Trophoblast cell (in vitro differentiated cells and primary cell): ENCODE measurements at places on chromosomes 3 and 15.

DNA sequence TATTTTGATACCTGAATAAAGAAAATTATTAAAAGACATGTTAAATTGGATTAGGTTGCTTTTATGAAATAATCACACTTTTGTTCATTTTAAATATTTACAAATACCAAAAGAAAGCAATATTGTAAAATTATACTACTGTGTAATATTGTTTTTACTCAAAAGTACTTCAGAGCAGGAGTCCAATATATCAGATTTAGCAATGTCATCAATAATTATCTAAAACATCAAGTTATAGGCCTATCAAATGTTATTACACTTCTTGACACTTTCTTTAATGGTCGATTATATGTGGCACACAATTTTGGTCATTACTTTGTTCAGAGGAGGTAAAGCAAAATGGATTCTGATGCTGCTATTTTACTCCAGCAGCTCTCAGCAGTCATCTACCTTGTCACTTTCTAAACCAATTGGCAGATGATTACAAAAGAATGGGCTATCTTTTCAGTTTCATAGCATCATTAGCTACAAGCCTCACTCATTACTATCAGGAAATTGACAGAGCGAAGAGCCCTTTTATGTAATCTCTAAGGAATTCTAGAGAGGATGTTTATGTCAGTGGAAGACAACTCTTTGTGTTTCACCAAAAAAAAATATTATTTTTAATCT lies 318.6 kb downstream of the PLOD2 start:
- no peak for DNase-seq

DNA sequence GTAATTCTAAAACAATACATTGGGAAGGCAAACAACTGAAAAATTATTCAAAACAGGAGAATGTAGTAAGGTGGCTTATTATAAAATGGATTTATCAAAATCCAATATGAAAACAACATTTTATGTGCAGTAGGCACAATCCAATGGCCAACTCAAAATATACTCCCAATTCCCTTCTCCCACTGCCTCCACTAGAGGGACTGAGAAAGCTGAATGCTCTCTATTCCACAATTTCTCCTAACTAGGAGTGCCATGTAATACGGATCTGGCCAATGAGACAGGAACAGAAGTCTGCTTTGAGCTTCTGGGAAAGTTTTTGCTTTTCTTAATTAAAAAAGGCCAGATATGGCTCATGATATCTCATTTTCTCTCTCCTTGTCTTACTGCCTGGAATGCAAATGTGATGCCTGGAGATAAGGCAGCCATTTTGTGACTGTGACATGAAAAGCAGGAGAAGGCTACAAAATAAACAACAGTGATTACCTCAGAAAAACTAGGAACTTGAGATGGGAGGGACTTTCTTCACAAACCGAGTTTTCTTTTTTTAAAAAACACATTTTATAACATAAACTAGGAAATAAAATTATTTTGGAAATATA lies 18.8 kb upstream of the VGLL4 start:
- peak; percentile 82 for DNase-seq

- DNase-seq: no peak
Measured at GRCh38 chr3:3503411-3503810, 295.8 kb upstream of the LRRN1 start.

DNA sequence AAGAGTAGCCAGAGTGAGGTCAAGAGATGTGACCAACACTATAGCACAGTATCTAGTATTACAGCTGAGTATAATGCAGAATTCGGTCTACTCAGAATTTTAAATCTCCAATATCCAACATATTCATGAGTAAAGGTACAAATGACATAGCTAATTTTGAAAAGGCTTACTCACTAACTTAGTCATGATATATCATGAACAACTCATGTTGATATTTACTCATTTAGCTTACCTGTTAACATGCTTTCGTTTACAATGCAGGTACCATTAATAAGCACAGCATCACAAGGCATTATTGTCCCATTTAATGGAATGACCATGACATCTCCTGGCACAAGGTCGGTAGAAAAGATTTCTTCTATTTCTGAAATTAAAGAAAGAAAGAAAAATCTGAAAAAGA lies 36.9 kb downstream of the ATP13A3 start:
- DNase-seq: no peak

DNA sequence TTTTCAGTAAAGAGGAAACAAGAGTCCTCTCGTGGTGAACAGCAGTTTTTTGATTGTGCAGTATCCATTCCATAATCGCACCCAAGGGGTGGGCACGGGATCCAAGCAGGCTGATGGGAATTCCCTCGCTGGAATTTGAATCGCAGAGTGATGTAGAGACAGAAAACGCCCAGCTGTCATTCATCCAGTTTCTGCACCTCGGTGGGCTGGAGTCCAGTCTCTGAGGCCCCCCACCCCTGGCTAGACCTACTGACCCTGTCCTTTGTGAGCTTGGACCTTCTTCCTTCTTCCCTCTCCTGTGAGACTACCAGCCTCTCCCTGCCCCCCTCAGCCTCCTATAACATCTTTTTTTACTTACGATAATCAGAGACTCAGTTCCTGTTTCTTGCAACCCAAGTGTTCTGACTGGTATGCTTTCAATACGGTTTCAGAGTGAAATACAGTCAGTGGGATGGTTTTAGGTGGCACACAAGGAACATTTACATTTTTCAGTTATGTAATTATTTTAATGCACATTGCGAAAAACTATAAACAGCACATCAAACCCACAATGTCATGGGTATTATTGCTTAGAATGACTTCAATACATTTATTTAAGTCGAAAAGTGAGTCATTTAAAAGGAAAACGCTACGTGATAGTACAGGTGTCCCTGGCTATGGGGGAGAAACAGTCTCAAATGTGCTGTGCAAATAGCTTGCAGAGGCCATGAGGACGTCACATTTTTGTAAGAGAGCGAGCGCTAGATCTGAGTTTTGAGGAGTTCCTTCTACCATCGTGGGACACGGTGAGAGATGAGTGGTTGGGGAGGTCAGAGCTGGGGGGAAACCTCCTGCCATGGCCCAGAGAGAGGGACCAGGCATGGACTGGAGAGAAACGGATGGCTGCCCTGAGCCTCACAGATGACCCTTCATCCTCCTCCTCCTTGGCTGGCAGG lies 37.5 kb upstream of the CHST2 start:
- no peak for DNase-seq

DNA sequence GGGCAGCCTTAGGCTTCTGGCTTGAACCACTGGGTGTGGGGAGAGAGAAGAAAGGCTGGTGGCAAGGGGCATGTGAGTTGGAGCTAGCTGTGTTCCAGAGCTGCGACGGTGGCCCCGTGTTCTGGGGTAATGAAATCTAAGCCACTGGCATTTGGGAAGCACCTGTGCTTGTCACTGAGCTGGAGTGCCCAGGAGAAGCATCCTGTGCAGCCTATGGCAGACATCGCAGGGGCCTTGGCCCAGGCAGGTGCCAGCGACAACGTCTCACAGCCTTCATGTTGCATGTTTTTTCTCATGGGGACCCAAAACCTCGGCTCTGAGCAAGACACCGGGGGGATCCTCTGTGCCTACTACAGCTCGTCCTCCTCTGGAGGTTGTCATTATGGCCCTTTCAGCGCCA lies 91.1 kb upstream of the PLXNA1 start:
- no peak for DNase-seq
